Left lobe of liver (tissue), 2 donors: ENCODE measurements at places on chromosomes 16 and 17. TPM values are rescaled to one million over a fixed set of nuclear protein-coding genes. Genes with fewer than 3 reads are reported as not detected.

DNA sequence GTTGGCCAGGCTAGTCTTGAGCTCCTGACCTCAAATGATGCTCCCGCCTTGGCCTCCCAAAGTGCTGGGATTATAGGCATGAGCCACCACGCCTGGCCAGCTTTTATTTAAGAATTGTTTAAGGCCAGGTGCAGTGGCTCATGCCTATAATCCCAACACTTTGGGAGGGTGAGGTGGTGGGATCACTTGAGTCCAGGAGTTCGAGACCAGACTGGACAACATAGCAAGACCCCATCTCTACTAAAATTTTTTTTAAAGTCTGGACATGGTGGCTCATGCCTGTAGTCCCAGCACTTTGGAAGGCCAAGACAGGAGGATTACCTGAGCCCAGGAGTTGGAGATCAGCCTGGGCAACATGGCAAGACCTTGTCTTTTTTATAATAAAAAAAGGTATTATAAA is 5.2 kb downstream of the PLXDC1 start:
- no peak for DNase-seq

- DNase-seq: no peak
Observed at GRCh38 chr16:55240888-55241287, 83.1 kb upstream of the IRX6 start.

The KRT12 gene
- total RNA-seq: not detected

- DNase-seq: no peak
Observed at GRCh38 chr17:17028878-17029535, 13.2 kb upstream of the MPRIP start.

The CRYBA1 gene
- total RNA-seq: not detected

The KIF18B gene
- total RNA-seq: 0.25 TPM

DNA sequence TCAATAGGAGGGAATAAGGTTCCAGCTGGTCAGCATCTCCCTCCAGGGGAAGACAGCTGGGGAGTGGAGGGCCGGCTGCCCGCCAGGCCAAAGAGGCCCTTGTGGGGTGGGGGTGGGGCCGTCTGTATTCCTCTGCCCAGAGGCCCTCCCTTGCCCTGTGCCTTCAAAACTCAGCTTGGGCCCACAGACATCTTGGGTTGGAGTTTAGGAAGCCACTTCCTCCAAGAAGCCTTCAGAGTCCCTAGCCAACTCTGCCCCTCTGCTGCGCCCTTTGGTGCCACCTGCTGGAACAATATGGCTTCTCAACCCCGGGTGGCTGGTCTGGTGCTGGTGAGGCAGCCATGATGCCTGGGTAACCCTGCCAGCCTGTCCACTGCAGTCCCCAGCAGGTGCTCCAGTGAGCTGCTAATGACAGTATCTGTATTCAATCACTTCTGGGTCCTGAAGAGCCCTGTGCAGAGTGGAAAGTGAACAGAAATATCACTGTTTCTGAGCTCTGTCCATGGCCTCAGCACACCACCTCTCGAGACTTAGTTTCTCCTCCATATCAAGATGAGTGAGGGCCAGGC is 16.7 kb downstream of the HSD11B2 start:
- DNase-seq: no peak

DNA sequence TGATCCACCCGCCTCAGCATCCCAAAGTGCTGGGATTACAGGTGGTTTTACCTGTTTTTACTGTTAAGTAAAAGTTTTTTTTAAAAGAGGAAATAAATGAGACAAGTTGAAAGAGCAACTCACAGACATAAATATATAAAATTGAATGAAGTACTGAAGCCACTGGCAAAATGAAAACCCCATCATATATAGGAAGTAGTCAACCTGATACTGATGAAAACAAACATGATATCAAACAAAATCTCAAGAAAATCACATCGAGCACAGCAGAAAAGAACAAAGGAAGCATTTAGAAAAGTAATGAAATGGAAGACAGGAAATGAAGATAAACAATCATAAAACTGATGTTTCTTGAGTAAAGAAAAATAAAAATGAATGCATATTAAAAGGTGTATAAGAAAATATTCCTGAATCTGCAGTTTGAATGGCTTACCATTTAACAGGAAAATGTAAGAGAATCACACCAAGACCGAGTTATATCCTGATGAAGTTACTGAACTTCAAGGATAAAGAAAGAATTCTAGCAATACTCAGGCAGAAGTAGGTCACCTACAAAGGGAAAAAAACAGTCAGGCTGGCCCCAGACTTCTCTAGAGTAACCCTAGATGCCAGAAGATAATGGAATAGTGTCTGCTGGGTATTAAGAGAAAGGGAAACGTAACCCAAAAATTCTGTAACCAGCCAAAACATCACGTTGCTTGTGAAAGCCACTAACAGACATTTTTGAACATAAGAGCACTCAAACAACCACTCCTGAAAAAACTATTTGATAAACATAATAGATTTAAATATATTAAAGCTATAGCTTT is 31.5 kb downstream of the UBE2G1 start:
- DNase-seq: no peak

DNA sequence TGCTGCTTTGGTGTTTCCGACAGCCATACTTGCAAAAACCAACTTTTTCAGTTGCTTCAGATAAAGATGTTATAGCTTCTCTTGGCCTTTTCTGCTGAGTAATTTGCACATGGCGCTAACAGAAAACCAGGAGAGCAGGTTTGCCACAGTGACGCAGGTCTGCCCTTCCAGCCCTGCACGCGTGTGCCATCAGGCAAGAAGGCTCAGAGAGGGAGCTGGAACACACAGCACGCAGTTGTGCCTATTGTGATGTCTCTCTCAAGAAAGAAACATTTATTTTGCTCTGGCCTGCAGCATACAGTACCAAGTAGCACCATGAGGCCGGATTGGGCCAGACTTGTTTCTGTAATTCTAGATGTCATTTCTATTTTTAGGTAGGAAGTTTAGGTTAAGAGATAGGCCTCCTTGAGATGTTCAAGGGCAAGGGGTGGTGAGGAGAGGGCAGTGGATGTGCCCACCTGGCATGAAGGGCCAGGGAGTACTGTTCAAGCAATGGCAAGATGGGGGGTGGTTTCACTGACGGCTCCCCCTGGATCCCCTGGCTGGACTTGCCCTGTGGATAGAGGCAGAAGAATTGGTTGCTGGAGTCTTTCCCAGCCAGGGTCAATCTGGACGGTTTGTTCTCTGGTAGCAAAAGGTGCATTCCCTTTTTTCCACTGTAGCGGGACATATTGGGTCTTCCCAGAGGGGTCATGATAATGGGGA is 1.9 kb downstream of the CBX2 start:
- no peak for DNase-seq

The SOST gene
- not detected for total RNA-seq

The NEUROD2 gene
- total RNA-seq: not detected
